D721Med (cell line): ENCODE measurements at places on chromosomes 2 and 18.

DNA sequence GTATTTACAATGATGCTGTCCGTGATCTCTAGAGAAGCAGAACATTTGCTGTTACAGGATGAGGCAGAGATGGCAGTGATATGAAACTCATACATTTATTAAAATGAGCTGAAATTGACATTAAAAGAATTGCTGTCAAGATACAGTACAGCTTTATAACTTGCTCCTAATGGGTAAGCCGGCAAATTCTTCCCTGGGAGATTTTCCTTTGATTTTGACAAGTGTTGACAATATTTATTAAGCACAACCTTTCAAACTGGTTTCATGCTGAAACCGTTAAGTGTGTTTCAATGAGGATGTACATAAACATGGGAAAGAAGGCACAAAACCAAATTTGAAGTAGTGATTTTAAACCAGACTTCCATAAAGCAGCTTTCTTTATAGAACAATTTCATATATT, 45.5 kb downstream of the SPHKAP start:
- DNase-seq = no peak

GRCh38 chr2:118371515-118371914, 283.2 kb downstream of the INSIG2 start:
- no peak for DNase-seq

- no peak for DNase-seq
Measured at GRCh38 chr2:232328032-232328422, 50.5 kb upstream of the ALPP start.

GRCh38 chr2:157849591-157849990, 26.5 kb downstream of the ACVR1 start:
- DNase-seq = no peak

DNA sequence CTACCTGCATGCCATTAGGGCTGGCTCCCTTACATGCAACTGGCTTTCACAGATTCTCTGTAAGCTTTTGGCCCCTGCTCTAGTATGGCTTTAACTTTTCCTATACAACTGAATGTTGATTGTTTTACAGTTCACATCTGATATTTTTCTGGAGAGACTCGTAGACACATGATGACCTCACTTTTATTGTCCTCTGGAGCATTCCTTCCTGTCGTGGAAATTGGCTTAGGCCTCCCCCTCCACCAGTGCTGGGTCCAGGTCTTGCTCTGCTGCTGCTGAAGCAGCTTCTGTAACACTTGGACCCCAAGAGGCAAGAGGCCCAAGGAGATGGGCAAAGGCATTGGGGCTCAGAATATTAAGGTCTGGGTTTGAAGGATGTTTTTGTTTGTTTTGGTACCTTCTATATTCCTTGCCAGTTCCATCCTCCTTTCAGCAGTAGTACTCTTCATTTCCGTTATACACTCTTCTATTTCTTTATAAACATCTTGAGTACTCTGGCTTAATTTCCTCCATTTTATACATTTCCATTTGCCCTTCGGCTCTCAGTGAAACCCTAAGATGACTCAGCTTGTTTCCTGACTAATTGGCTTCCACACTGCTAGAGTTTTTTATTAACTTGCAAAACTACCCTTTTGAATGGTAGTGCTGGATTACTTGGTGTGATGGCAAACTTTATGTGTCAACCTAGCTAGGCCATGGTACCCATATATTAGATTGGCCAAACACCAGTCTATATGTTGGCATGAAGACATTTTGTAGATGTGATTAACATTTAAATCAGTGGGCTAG, 219.8 kb downstream of the CDCA7 start:
- DNase-seq = no peak

DNA sequence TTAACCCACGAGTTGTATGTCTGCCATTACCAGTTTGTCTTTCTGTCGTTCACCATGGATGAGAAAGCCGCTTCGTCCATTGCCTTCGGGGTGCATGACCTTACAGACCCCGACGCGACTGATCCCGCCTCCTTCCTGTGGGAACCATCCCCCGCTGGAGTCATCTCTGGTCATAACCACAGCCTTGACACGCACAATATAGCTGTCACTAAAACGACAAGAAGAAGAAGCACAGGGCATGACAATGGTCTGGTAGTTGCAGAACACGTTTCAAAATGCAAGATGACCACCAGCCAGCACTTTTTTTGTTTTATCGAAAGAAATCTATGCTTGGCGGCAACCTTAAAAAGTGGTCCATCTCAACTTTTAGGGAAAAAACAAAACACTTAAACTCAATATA, 87.7 kb downstream of the SPRED2 start:
- DNase-seq = no peak

DNA sequence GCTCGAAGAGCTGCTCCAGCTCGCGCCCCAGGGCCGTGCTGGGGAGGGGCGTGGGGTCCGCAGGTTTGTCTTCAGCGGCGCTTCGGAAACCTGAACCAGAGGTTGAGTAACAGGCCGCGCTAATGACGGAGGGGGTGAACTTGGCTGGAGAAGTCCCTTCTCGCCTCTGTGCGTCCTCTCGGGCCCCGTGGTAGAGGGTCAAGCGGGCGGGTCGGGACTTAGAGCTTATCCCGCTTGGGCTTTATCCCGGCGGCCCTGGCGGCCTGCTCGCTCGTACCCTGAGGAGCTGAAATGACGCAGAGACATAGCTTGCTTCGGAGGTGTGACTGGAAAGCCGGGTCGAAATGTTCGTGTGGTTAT, 479 bp downstream of the RNMT start:
- no peak for DNase-seq

- no peak for DNase-seq
Measured at GRCh38 chr2:11809586-11810236, 63.3 kb downstream of the LPIN1 start.

DNA sequence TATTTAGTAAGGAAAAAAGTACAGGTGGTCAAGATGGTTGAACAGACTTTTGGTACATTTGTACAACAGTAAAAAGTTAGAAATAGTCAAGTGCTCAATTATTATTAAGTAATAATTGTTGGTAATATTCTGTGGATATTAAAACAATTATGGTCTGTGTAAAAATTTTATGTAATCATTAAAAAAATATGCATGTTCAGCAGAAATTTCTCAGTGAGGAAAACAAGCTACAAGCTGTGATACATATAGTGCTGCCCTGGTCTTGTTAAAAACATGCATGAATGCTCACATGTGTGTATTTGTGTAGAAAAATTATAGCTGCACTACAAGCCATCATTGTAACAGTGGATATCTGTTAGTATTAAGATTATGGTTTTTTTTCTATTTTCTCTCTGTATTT, 13.0 kb downstream of the KCNH7 start:
- no peak for DNase-seq

- DNase-seq = no peak
Measured at GRCh38 chr2:44772131-44772530, 169.4 kb upstream of the SIX3 start.

GRCh38 chr2:56380861-56381260, 197.1 kb downstream of the CCDC85A start:
- DNase-seq = no peak

DNA sequence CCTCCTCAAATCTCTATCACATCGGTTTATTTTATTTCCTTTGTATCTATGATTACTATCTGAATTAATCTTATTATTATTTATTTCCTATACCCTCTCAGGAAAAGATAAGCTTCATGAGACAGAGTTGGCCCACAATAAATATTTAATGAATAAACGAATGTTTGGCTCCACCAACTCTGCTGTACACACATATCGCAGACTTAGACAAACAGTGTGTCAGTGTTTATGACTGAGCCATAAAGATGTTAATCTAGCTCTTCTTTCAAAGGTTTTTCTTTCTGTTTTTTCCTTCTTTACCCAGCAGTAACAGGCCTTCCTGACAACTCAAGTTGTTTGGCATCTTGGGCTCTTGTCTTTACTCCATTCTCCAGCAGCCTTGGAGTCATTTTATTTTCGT, 329.5 kb downstream of the CDH2 start:
- DNase-seq = no peak

GRCh38 chr2:46550686-46551404, 71.5 kb downstream of the TMEM247 start:
- no peak for DNase-seq

DNA sequence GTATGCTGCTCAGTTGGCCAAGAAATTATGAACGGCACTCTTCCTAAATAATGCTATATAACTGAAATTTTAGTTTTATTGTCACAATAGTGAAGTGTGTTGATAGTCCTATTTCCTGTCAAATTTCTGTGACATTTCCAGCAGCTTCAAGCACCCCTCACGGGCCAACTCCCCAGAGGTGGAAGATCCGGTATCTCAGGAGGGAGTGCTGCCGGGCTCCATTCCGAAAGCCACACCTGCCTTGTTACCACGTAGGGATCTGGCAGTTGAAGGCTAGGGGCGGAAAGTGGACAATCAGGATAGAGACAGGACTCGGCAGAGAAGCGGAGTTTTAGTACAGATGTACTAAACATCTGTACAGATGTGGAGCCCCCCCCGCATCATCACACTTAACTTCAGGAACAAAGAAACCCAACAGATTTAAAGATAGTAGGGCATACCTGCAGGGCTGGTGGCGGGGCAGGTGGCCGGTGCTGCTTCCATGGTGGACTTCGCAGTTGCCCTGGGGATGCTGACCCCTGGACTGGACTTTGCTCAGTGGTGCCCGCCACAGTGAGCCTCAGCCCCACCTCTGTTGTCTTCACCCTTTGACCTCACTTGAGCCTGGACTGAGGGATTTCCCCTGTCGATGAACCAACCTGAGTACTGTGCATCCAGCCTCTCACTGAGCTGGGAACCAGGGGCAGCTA, 22.3 kb downstream of the ASAP2 start:
- no peak for DNase-seq

DNA sequence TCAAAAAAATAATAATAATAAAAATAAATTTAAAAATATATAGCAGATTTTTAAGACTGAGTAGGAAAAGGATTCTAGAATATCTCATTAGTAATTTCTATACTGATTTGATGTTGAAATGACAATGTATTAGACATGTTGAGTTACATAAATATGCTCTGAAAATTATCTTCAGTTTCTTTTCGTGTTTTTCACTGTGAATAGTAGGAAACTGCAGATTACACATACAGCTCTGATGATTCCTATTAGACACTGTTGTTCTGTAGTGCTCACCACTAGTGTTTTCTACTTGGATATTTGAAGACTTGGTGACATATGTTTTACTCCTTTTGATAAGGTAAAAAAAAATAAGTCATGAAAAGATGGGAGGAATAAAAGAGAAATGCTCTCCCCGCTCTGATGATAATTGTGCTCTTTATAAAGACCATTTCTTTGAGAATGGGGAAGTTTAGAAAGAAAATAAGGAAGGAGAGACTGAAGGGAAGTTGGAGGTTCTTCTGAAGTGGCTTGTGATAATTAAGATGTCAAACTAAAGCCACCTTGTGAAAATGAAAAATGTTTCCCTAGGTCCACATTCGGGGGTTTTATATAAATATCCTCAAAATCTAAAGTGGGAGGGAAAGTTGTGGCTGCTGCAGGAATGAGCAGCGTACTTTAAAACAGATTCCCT, 52.9 kb downstream of the SLC9A2 start:
- DNase-seq = no peak

DNA sequence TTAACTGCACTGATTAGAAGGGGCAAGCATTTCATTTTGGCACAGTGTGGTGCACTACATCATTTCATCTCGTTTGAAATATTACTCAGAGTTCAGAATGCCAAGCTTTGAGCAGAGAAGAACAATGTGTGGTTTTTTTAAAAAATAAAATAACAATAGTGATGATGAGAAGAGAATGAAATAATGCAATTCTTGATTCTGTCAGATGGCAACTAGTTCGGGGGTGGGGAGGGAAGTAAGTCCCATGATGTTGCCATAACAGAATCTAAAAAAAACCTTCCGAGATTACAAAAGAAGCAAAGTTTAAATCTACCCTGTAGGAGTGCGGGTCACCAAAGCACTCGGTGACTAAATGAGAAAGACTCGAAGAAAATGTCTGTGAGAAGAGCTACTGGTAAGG, 490.4 kb downstream of the NR4A2 start:
- no peak for DNase-seq

DNA sequence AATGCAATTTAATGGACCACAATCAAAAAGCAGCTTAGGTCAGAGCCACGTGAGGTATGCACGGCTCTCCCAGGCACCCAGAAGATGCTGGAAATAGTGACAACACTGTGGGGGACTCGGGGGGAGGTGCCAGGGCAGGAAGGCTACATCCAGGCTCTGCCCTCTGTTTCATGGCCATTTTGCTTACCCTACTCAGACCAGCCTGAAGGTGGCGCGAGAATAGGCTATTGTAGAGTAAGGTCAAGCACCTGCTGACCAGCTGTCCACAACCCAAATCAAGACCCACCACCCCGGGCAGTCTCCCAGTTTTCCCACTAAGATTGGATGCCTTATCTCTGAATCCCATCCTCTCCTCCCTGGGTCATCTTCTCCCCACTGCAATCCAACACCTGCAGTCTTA, 115.7 kb downstream of the VIT start:
- DNase-seq = no peak

DNA sequence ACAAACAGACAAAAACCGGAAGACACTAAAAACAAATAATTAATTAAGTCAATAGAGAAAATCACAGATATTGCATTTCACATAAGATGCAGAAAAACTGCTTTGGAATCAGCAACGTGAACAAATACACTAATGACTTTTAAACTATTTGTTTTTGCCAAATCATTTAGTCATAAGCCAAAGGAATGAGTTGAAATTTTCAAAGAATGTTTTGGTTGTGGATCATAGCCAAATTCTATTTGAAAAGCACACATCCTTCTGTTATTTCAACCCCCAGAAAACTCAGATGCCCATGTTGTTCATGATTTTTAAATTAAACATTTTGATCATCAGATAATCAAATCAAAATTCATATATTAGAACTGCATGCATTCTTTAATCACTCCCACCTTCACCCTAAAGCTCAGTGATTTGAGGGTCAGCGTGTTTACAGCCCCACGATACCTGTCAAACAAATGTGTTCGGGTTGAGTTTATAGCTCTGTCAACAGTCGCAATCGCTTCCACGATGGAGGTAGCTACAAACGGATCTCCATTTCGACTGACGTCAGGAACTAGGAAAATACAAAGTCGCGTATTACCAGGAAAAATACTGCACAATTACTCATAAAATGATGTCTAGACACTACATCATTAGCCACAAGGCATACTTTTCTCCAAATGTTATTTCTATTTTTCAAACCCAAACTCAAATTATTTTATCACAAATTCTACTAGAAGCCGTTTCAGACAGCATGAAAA, 90.2 kb downstream of the PXDN start:
- no peak for DNase-seq

DNA sequence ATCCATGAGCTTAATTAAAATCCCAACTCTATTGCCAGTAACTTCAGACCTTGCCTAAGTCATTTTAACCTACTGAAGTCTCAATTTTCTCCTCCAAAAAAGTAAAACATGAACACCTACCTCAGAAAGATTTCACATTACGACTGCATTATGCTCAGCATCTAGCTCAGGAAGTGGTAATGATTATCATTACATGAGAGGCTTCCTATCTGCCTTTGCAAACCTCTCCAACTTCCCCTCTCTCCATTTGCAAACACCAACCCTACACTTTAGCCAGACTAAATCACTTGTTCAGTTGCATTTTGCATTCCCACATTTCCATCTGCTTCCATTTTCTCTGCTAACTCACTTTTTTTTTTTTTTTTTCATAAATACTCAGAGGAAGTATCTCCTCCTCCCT, 6.8 kb downstream of the SLC38A11 start:
- no peak for DNase-seq
